ENCODE measurements at places on chromosomes 1 and 21.

DNA sequence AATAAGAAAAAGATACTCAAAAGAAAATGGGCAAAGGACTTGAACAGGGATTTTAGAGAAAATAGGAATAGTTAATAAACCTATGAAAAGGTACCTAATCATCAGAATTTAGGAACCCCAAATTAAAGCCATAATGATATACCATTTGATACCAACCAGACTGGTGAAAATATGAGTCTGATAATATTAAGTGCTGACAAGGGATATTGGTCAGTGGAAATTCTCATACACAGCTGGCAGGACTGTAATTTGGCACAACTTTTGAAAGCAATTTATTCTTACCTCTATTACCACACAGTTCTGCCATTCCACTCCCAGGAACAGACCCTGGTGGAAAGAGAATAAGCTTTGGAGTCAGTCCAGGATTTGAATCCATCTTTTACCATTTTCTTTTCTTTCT is 111.3 kb downstream of the KIF26B start:
- DNase-seq, result no peak

GRCh38 chr1:25550683-25551310 is 7.4 kb downstream of the LDLRAP1 start:
- DNase-seq, result no peak

GRCh38 chr21:19692231-19692630 is 1288.6 kb upstream of the TMPRSS15 start:
- DNase-seq, result no peak

GRCh38 chr1:211497489-211498045 is 5.6 kb upstream of the RD3 start:
- no peak for DNase-seq

GRCh38 chr1:6051423-6051822 is 5.7 kb downstream of the KCNAB2 start:
- no peak for DNase-seq

All from stimulated activated CD8-positive, alpha-beta memory T cell treated with anti-CD3 and anti-CD28 coated beads, Interleukin-2, amount 100 ng/mL, for 1 hour (primary cell).